Kidney (tissue), 22 donors: ENCODE measurements at places on chromosomes 4 and X. TPM values are rescaled to one million over a fixed set of nuclear protein-coding genes. Genes with fewer than 3 reads are reported as not detected.

GRCh38 chr4:111802191-111802590 lies 343.1 kb upstream of the FAM241A start:
- H3K27ac ChIP-seq, result no peak overlapping the region
- no peaks in the 10 kb centered on the region for H3K36me3 ChIP-seq
- H3K4me1 ChIP-seq, result no peaks in the 10 kb centered on the region
- no peak overlapping the region for H3K4me3 ChIP-seq

GRCh38 chr4:128663325-128663724 lies 146.2 kb upstream of the JADE1 start:
- H3K27ac ChIP-seq, result no peak overlapping the region
- peaks cover 8% of the 10 kb centered on the region for H3K4me1 ChIP-seq
- DNase-seq, result no peak
- no peak overlapping the region for H3K4me3 ChIP-seq
- no peaks in the 10 kb centered on the region for H3K27me3 ChIP-seq

DNA sequence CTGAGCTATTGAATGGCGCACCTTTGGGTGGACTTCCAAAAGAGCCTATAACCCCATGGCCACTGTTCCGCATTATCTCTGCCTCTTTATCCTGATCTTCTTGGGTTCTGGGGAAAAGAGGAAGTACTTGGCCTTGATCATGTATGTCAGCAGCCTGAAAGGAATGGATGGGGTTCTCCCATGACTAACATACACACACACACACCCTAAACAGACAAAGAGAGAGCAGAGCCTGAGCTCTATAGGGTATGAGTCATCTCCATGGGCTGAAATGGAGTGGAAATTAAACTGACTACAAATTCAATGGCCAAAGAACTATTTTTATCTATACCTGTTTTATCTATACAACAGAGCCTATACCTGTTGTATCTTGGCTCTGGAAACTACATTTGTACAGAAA lies 141.5 kb upstream of the MTMR8 start:
- H3K4me1 ChIP-seq, result no peaks in the 10 kb centered on the region
- no peaks in the 10 kb centered on the region for H3K36me3 ChIP-seq
- H3K4me3 ChIP-seq, result no peak overlapping the region

GRCh38 chr4:124509151-124509550 lies 203.4 kb downstream of the ANKRD50 start:
- H3K27me3 ChIP-seq, result no peaks in the 10 kb centered on the region
- no peak for DNase-seq
- no peaks in the 10 kb centered on the region for H3K36me3 ChIP-seq
- no peak overlapping the region for H3K4me3 ChIP-seq
- no peak overlapping the region for H3K27ac ChIP-seq

GRCh38 chr4:127236889-127237288 lies 395.9 kb upstream of the INTU start:
- no peaks in the 10 kb centered on the region for H3K27me3 ChIP-seq
- H3K4me3 ChIP-seq, result no peak overlapping the region
- no peak overlapping the region for H3K27ac ChIP-seq
- DNase-seq, result peak; percentile 76
- no peaks in the 10 kb centered on the region for H3K4me1 ChIP-seq

DNA sequence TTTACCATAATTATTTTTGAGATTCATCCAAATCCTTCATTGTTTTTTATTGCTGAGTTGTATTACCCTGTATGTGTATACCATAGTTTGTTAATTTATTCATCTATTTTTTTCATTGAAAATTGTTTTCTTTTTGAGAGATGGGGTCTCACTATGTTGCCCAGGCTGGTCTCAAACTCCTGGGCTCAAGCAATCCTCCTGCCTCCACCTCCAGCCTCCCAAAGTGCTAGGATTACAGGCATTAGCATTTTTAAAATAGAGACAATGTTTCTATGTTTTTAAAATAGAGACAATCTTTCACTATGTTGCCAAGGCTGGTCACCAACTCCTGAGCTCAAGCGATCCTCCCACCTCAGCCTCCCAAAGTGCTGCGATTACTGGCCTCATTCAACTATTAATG lies 1.6 kb upstream of the MAGIX start:
- no peaks in the 10 kb centered on the region for H3K4me1 ChIP-seq
- no peaks in the 10 kb centered on the region for H3K36me3 ChIP-seq
- no peak overlapping the region for H3K27ac ChIP-seq

- peak overlapping the region; percentile 74 for H3K4me3 ChIP-seq
- no peaks in the 10 kb centered on the region for H3K36me3 ChIP-seq
- peak overlapping the region; percentile 79 for H3K27ac ChIP-seq
Measured at GRCh38 chr4:168832763-168833575, 177.1 kb downstream of the CBR4 start.

The FRG2 gene
- not detected for total RNA-seq

DNA sequence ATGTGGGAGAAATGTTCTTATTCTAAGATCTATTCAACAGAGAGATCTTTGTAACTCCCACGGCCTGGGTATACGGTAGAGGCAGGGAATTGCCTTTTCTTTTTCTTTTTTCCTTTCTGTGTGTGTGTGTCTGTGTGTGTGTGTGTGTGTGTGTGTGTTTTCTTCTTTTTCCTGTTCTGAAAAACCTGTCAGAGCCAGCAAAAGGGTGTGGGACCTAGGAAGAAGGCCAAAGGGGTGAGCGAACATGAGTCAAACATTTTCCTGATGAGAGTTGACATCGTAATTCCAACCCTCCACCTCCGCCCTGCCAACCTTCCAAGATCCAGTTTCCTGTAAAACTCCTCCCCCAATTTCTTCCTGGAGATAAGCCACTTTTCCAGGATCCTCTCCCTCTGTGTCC lies 2.8 kb upstream of the CHIC2 start:
- peak overlapping the region; percentile 39 for H3K27ac ChIP-seq
- H3K27me3 ChIP-seq, result no peaks in the 10 kb centered on the region
- peaks cover 3% of the 10 kb centered on the region for H3K4me1 ChIP-seq
- H3K36me3 ChIP-seq, result no peaks in the 10 kb centered on the region
- H3K4me3 ChIP-seq, result no peak overlapping the region

- no peaks in the 10 kb centered on the region for H3K36me3 ChIP-seq
- peaks cover 4% of the 10 kb centered on the region for H3K4me1 ChIP-seq
- peak overlapping the region; percentile 98 for H3K4me3 ChIP-seq
Measured at GRCh38 chr4:51842167-51842553, 793 bp upstream of the DCUN1D4 start.

- H3K27ac ChIP-seq, result no peak overlapping the region
- H3K4me1 ChIP-seq, result no peaks in the 10 kb centered on the region
- no peaks in the 10 kb centered on the region for H3K36me3 ChIP-seq
- H3K4me3 ChIP-seq, result no peak overlapping the region
- no peaks in the 10 kb centered on the region for H3K27me3 ChIP-seq
Measured at GRCh38 chrX:132292793-132293192, 73.5 kb upstream of the RAP2C start.

DNA sequence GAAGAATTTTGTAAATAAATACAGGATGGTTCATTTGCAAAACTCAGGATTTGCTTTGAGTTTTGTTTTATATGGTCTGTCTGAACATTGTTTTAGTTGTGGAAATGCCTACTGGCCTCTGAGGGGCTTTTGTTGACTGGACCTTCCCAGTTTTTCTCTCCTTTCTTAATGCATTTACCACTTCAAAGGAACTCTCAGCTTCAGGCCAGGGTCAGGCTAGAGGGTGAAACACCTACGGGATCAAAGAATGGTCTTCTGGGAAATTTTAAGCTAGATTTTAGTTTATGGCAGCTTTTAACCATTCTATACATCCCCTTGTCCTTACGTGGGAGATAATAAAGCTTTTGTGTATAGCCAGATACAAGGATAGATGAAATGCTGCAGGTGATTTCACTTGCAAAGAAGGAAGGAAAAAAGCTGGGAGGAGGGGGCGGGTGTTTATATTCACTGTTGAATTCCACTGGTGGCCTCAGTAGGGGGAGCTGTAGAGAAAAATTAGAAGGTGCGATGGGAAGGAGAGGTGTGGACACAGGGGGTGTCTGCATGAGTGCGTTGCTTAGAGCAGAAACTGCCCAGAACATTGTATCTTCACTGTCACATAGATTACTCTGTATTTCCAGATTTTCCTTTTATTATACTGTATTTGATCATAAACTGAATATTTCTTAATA lies 151.8 kb downstream of the TSPAN5 start:
- no peaks in the 10 kb centered on the region for H3K36me3 ChIP-seq
- H3K4me1 ChIP-seq, result no peaks in the 10 kb centered on the region
- no peak overlapping the region for H3K27ac ChIP-seq
- no peaks in the 10 kb centered on the region for H3K27me3 ChIP-seq

GRCh38 chr4:40990236-40990898 lies 224.0 kb downstream of the APBB2 start:
- no peak for DNase-seq
- no peaks in the 10 kb centered on the region for H3K27me3 ChIP-seq
- H3K36me3 ChIP-seq, result no peaks in the 10 kb centered on the region
- no peak overlapping the region for H3K4me3 ChIP-seq
- H3K4me1 ChIP-seq, result no peaks in the 10 kb centered on the region
- no peak overlapping the region for H3K27ac ChIP-seq

The DIAPH2 gene
- 15.0 TPM for total RNA-seq

DNA sequence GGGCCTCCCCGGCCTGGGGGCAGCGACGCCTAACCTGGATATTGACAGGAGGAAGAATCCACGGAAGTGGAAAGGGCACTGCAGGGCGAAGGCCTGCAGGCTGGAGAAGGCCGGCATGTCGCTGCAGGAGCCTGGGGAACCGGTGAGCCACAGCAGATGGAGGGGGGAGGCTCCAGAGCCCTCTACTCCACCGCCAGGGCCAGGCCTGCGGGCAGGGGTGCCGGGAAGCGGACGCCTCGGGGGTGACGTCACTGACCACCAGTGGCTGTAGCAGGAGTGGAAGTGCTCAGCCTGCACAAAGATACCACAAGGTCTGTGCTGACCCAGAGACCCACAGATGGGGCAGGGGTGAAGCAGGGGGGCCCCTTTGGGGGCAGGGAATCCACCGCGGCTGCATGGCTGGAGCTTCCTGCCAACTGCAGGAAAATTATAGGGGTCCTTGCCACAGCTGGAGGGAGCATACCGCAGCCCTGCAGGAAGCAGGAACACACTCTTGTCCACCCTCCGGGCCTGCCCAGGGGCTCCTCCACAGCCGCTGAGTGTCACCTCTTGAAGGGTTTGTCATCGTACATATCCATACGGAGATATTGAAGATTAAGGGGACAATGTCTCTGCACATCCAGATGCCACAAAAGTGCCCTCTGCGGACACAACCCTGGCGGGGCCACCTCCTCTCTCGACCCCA lies 7.6 kb upstream of the HTRA3 start:
- no peaks in the 10 kb centered on the region for H3K4me1 ChIP-seq
- peak; percentile 36 for DNase-seq
- H3K27me3 ChIP-seq, result no peaks in the 10 kb centered on the region
- H3K4me3 ChIP-seq, result no peak overlapping the region

- no peak overlapping the region for H3K4me3 ChIP-seq
- DNase-seq, result no peak
- H3K4me1 ChIP-seq, result peaks cover 2% of the 10 kb centered on the region
Measured at GRCh38 chr4:24141836-24142235, 252.0 kb upstream of the PPARGC1A start.

The FGD1 gene
- total RNA-seq, result 4.7 TPM

DNA sequence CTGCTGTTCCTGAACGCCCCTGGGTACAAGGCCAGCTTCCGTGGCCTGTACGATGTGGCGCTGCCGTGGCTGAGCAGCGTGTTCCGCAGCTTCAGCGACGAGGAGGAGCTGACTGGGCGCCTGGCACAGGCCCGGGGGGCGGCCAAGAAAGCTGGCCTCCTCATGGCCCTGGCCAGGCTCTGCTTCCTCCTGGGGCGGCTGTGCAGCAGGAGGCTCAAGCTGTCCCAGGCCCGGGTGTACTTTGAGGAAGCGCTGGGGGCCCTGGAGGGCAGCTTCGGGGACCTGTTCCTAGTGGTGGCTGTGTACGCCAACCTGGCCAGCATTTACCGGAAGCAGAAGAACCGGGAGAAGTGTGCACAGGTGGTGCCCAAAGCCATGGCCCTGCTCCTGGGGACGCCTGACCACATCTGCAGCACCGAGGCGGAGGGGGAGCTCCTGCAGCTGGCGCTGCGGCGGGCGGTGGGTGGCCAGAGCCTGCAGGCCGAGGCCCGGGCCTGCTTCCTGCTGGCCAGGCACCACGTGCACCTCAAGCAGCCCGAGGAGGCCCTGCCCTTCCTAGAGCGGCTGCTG lies 28.2 kb downstream of the SH3TC1 start:
- no peak for DNase-seq
- no peaks in the 10 kb centered on the region for H3K27me3 ChIP-seq
- H3K4me3 ChIP-seq, result no peak overlapping the region
- H3K4me1 ChIP-seq, result no peaks in the 10 kb centered on the region

GRCh38 chrX:130170752-130171445 lies 863 bp upstream of the RAB33A start:
- no peaks in the 10 kb centered on the region for H3K27me3 ChIP-seq
- H3K36me3 ChIP-seq, result no peaks in the 10 kb centered on the region
- H3K27ac ChIP-seq, result no peak overlapping the region
- H3K4me1 ChIP-seq, result no peaks in the 10 kb centered on the region
- peak; percentile 80 for DNase-seq

The PPP1R2C gene
- not detected for total RNA-seq

DNA sequence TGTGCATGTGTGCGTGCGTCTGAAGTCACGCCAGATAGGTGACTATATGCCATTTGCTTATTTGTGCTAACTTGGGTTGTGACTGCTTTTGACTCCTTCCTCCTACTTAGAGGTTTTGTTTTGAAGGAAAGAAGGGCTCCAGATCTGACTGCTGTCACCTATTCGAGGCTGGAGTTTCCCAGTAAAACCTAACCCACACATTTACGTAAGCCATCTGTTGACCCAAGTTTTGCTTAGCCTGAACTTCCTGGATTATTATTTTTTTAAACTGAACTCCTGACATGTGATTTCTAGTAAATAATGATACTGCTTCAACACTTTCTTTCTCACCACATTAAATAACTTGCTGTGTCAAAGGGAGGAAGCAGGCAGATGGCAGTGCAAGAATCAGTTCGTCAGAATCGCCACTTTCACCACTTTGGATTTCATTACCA lies 41.5 kb downstream of the DTHD1 start:
- H3K27me3 ChIP-seq, result no peaks in the 10 kb centered on the region
- no peaks in the 10 kb centered on the region for H3K4me1 ChIP-seq

The ALPK1 gene
- 33.5 TPM for total RNA-seq

The PPBP gene
- total RNA-seq, result not detected

DNA sequence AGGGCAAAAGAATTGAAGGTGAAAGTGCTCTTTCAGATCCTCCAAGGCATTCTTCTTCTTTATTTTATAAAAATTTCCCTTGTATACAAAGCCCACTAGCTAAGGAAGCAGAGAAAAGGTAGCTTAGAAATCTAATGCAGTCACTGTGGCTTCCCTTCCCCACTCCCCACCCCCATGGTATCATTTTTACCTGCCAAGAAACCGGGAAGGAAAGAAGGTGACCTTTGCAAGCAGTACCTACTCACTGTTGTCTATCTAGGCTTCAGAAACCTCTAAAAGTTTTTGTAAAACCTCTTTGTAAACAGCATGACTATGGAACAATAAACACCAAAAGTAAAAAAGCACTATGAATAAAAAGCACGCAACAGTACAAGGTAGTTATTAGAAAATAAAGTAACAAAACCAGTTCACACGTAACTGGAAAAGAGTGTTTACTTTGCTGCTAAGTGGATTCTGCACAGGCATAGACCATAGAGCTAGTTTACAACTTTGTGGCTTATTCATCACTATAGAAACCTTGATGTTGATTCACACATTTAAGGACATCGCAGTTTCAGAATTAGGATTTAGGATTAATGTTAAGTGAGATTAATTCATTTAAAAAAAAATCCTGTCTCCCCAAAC lies 109.6 kb upstream of the FTHL17 start:
- no peak overlapping the region for H3K4me3 ChIP-seq
- no peaks in the 10 kb centered on the region for H3K4me1 ChIP-seq
- H3K36me3 ChIP-seq, result no peaks in the 10 kb centered on the region
- H3K27me3 ChIP-seq, result no peaks in the 10 kb centered on the region
- no peak overlapping the region for H3K27ac ChIP-seq
